ENCODE measurements at places on chromosomes 2 and 18. TPM values are rescaled to one million over a fixed set of nuclear protein-coding genes. Genes with fewer than 3 reads are reported as not detected.

- DNase-seq, result no peak
Observed at GRCh38 chr2:230714136-230714480, 1.5 kb downstream of the CAB39 start.

DNA sequence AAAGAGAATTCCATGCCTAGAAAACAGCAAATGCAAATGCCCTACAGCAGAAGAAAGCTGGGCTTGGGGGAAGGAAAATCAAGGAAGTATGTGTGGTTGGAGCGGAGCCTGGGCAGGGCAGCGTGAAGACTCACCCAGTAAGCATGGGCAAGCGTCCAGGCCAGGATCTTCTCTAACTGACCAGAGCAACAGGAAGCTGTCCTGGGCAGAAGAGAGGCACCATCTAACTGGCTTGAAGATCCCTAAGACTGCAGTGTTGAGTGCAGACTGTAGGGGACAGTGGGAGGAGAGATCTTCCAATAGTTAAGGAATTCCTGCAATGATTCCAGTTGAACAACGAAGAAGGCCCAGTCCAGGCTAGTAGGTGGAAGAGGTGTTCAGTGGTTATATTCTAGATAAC lies 57.9 kb downstream of the NXPH2 start:
- peak; percentile 75 for DNase-seq

GRCh38 chr2:106614511-106615291 lies 127.5 kb downstream of the CD8B2 start:
- no peak for DNase-seq

Gene RIOK3
- total RNA-seq, result 49.3 TPM

DNA sequence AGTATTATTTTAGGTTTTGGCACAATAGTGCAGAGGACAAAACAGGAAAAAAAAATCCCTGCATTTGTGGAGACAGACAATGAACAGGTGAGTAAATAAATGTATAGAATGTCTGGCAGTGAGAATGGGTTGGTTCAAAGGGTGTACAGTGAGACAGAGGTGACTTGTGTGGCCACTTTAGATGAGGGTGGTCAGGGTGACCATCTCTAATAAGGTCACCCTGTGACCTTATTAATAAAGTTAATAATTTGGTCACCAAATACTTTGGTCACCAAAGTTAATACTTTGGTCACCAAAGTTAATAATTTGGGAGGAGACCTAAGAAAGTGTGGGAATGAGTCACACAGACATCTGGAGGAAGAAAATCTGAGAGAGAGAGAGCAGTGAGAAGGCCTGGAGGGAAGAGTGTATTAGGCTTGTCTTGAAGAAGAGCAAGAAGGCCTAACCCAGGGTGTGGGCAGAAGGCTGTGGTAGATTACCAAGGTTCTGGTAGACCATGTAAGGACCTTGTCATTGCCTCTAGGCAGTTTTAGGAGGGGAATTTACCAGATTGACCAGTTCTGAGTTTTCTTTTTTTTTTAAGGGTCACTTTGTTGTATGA lies 1368.4 kb upstream of the CELF4 start:
- no peak for DNase-seq

- no peak for DNase-seq
Observed at GRCh38 chr18:1528964-1529509, 624.4 kb downstream of the ADCYAP1 start.

- no peak for DNase-seq
Observed at GRCh38 chr2:233531955-233532354, 34.6 kb downstream of the USP40 start.
